ENCODE measurements at places on chromosomes 16 and 17.

DNA sequence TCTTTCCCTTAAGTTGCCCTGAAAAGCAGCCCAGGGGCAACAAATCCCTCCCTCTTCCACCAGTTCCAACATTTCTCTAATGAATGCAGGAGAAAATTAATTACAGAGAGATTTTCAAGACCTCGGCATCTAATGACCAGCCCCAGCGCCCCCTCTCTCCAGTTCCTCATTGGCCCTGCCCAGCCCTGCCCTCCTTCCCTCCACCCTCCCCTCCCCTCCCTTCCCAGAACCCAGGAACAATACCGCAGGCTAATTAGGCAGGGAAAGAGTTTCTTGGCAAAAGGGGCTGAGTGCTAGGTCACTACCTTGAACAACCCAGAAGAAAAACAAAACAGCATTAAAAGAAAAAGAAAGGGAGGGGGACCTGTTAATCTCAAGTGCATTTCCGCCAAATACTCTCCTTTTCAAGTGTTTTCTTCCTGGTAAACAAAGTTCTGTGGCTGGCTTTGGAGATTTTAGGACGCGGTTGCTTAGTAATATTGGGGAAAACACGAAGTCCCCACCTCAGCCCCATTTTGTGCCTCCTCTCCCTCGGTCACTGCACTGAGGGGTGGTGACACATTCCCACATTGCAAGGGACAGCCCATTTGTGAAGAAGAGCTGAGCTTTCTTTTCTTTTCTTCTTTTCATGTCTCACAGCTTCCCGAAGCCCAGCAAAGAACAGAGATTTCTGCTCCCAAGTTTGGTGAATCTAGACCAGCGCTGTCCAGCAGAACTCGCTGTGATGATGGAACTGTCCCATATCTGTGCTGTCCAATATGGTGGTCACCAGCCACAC, 215.4 kb downstream of the SOX9 start:
- no peak for DNase-seq

DNA sequence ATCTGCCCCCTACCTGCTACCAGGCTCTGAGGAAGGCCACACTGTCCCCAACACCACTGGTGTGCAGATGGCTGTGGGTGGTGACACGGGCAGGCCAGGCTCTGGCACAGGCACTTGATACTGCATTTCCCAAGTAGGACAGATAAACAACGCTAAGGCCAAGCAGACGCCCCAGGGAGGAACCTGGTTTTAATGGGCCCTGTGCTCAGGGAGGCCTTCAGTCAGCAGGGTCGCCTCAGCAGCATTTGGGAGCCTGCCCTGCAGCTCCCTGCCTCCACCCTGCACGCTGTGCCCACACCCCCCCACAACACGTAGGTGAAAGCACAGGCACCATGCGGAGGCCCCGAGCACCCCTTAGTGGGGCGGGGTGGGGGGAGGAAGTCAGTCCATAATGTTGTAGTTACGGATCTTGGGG, 3.3 kb upstream of the FASN start:
- DNase-seq: no peak

- DNase-seq: no peak
Measured at GRCh38 chr17:2400474-2400866, 390 bp downstream of the MNT start.

DNA sequence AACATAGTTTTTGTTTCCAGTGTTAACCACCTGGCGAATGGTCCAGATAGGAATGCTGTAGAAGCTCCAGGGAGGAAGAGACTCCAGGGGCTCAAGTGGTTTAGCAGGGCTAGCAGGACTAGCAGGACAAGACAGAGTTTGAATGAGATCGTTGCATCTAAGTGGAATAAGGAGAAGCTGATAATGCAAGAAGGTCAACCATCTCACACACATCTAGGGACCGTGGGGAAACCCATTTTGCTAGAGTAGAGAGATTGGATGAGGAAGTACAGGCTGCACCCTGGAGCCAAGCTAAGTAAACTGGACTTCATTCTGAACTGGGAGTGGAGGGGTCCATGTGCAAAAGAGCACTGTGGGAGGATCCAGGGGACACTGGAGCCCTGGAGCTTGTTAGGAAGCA, 86.1 kb upstream of the HSBP1 start:
- DNase-seq: no peak

DNA sequence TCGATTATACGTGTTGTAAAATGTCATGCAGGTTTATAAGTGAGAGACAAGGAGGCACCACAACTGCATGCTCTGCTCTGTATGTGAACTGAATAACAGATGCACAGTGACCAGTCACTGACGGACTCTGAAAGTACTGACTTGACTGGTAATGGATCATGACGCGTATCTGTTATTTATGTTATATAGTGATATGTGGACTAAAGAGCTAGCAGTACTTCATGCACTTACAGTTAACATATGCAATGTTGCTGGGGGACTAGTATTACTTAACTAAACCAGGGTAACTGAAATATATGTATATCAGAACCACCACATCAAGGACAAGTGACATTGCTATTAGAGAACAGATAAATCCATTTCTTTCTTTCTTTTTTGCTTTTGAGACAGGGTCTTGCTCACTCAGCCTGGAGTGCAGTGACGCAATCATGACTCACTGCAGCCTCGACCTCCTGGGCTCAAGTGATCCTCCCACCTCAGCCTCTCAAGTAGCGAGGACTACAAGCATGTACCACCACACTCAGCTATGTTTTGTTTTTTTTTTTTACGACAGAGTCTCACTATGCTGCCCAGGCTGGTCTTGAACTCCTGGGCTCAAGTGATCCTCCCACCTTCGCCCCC, 17.2 kb downstream of the COIL start:
- no peak for DNase-seq

DNA sequence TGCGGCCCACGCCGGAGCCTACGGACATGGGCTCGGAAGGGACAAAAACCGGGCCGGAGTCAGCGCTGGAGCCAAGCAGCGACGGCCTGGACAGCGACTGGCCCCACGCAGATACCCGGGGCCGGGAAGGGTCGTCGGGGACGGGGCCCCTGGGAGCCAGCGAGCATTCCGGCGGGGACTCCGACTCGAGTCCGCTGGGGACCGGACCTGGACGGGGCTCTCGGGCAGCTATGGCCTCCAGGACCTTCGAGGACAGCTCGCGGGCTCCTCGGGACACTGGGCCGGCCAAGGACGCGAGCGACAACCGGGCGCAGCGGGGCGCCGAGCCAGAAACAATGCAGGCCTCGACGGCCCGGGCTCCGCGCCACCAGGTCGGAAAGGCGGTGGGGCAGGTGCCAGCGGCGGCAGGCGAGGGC, 1.0 kb downstream of the MYO15B start:
- DNase-seq: no peak

DNA sequence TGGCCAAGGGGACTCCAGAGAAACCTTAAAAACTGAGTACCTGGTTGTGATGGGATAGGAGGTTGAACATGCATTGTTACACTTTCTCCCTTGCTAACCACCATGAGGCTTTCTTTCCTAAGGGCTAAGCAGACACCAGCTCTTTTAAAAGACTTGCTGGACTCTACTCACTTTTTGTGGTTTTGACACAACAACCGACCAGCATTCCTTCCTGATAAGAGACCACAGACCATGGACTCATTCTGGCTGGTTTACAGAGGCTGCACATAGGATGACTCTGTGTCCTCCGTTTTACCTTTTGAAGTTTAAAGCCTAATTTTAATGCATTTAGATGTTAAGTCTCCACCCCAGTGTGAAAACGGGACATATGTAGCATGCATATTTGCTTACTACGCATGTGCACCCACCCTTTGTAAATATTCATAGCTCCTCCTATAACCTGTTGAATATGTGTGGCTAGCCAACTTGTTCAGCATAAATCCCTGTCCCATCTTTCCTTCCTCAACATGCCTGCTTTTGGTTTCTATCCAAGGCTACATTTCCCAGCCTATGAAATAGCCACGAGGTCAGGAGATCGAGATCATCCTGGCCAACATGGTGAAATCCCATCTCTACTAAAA, 475.9 kb downstream of the GRIN2A start:
- no peak for DNase-seq

- DNase-seq: peak; percentile 83
Measured at GRCh38 chr17:1422885-1423284, 22.9 kb upstream of the YWHAE start.

DNA sequence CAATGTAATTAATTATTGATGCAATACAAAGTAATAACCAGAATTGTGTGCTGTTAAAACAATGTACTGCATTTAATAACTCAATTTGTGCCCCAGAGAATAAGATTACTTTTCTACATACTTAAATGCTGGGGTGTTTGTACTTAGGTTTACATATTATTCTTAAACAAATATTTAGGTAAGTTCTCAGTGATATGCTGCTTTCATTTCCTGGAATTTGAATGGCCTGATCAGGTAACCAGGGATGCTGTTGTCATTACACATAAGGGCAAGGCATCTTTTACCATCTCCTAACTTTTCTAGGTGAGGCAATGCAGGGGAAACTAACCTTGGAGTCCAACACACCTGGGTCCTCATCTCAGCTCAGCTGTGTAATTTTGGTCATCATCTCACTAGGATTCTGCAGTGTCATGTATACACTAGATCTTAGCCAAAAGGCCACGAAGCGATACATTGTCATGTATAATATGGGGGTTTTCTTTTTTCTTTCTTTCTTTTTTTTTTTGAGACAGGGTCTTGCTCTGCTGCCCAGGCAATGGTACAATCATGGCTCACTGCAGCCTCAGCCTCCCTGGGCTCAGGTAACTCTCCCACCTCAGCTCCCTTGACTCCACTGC, 45.2 kb downstream of the MYO1D start:
- no peak for DNase-seq

- no peak for DNase-seq
Measured at GRCh38 chr16:59864981-59865666, 1131.0 kb upstream of the GOT2 start.

Measured in HTR-8/SVneo (cell line).